Stimulated activated CD4-positive, alpha-beta T cell treated with anti-CD3 and anti-CD28 coated beads, TNF-alpha, amount 100 ng/mL, for 24 hours (primary cell): ENCODE measurements at places on chromosomes 4 and X.

DNA sequence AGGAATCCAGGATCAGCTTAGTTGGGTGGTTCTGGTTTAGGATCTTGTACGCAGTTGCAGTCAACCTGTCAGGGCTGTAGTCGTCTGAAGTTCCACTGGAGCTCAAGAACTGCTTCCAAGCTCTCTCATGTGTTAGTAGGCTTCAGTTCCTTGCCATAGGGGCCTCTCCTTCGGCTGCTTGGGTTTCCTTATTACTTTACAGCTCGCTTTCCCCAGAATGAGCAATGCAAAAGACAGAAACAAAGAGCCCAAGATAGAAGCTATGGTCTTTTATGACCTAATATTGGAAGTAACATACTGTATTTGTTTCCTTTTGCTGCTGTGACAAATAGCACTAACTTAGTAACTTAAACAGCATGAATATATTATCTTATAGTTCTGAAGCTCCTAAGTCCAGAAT is 51.7 kb downstream of the TIGD2 start:
- DNase-seq, result no peak

GRCh38 chr4:178937130-178937529 is 1494.9 kb upstream of the AGA start:
- DNase-seq, result no peak

GRCh38 chr4:169859366-169860216 is 101.8 kb upstream of the HPF1 start:
- no peak for DNase-seq

DNA sequence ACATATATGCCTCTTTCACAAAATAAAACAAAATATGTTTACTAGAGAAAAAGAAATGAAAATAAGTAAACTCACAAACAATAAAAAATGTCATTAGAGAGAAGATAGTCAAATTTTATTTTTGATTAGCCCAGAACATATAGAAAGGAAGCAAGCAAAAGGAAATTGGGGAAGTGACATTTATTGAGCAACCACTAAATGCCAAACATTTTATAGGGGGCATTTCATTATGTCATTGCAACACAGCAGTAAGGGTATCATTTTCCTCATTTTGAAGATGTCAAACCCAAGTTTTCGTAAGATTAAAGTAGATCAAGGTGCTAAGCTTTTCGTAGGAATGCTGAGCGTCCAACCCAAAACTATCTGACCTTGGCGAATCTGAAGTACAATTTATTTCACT is 1331.5 kb upstream of the PABPC4L start:
- no peak for DNase-seq

GRCh38 chr4:143273160-143273917 is 63.3 kb upstream of the GAB1 start:
- no peak for DNase-seq

GRCh38 chr4:56259655-56260054 is 127.6 kb downstream of the AASDH start:
- DNase-seq, result no peak

DNA sequence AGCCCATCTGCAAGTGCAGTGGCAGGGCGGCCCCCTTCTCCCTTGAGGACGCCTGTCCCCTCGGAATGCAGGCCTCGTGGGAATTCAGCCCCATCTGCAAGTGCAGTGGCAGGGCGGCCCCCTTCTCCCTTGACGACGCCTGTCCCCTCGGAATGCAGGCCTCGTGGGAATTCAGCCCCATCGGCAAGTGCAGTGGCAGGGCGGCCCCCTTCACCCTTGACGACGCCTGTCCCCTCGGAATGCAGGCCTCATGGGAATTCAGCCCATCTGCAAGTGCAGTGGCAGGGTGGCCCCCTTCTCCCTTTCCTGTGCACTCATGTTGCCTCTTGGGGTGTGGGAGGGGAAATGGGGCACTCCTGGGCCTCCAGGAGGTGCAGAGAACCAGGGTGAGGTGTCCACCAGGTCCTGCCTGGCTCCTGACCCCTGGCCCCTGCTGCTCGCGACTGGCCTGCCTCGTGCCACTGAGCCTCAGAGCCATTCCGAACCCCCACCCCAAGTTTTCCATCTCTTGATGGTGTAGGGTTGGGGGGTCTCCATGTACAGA is 6.8 kb upstream of the SLC26A1 start:
- DNase-seq, result no peak

- DNase-seq, result no peak
Measured at GRCh38 chrX:137278825-137279224, 245.0 kb upstream of the GPR101 start.

GRCh38 chr4:75904076-75904475 is 1.8 kb upstream of the PPEF2 start:
- no peak for DNase-seq

DNA sequence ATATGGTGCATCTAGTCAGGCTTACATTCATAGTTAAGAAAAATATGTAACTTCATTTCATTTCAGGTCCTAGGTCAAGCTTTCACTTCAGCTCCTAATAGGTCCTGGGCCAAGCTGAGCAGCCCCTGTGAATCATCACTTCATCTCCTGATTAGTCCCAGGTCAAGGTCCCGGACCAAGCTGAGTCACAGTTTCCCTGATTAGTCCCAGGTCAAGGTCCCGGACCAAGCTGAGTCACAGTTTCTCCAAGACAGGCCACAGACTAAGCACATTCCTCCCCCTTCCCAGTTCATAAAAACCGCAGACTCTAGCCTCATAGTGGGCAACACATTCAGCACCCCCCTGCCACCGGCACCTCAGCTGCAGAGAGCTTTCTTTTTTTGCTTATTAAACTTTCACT is 1331.8 kb downstream of the PCDH19 start:
- no peak for DNase-seq

- no peak for DNase-seq
Measured at GRCh38 chrX:9071031-9071650, 37.2 kb upstream of the FAM9B start.
